Activated naive CD8-positive, alpha-beta T cell treated with anti-CD3 and anti-CD28 coated beads for 36 hours (primary cell): ENCODE measurements at places on chromosomes 13 and 19. TPM values are rescaled to one million over a fixed set of nuclear protein-coding genes. Genes with fewer than 3 reads are reported as not detected.
A peak's percentile ranks its signal among the peaks of the same experiment; 100 is the strongest.

DNA sequence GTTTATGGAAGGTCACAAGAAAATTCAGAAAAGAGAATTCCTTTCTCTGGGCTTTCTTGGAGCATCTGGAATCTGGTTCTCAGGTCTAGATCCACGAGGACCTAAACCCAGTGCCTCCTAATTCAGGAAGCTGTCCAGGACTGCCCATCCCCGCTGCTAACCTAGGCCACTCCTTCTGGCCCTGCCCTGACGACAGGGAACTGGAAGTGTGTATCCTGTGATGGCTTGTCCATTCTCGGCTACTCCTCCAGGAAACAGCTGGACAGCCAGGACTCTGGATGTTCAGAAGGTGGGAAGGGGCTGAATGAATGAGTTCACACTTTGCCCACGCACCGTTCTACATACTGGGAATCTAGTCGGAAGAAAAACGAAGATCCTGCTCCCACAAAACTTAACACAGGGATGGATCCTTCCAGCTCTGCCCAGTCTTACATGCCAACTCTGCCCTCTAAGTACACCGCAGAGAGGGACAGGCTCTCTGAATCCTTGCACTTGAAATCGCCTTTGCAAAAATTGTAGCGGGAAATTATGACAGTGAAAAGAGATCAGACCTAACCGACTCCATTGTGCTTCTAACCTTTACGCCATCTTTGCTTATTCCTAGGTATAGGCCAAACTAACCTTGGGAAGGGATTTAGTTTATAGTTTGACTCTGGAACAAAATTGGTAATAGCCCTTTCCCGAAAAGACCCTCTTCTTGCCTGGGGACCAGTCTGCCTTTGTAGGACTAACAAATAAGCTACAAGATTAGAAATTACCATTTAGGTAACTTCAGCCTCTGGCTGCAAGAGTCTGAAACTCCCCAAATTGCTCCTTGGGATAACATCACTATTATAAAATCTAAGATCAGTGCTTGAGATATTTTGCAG is 1.8 kb downstream of the LSM4 start:
- peak overlapping the region; percentile 95 for H3K4me3 ChIP-seq
- H3K27me3 ChIP-seq: no peaks in the 10 kb centered on the region
- peak overlapping the region; percentile 96 for H3K27ac ChIP-seq
- peaks cover 44% of the 10 kb centered on the region for H3K36me3 ChIP-seq
- no peak for DNase-seq

GRCh38 chr19:15374105-15374651 is 5.4 kb downstream of the AKAP8 start:
- DNase-seq: no peak
- H3K36me3 ChIP-seq: peaks cover 29% of the 10 kb centered on the region
- peaks cover 17% of the 10 kb centered on the region for H3K4me1 ChIP-seq
- H3K27me3 ChIP-seq: no peaks in the 10 kb centered on the region
- H3K27ac ChIP-seq: no peak overlapping the region
- H3K4me3 ChIP-seq: no peak overlapping the region

GRCh38 chr19:48607359-48607755 is 815 bp downstream of the SPACA4 start:
- H3K4me1 ChIP-seq: no peaks in the 10 kb centered on the region
- no peak for DNase-seq
- no peak overlapping the region for H3K27ac ChIP-seq
- H3K4me3 ChIP-seq: no peak overlapping the region
- H3K27me3 ChIP-seq: no peaks in the 10 kb centered on the region

ZNF266 gene
- 31.3 TPM for total RNA-seq

PSG6 gene
- not detected for total RNA-seq

LYL1 gene
- 2.9 TPM for total RNA-seq

DNA sequence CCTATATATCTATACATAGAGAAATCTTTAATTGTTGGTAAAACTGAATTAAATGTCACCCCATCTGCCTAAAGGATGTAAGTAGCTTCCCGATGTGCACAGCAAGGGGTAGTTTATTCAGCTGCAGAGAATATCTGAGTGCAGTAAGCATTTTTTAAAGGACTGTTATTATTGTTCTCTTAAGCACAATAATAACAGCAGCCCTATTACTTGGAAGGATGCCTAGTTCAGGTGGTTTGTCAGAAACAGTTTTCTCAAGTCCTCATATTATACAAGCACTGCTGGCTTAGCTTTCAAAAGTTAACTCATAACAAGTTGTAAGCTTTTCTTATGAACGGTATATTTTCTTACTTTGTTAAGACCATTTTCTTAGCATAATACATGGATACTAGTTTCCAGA is 142.6 kb downstream of the CRYL1 start:
- H3K4me3 ChIP-seq: no peak overlapping the region
- H3K36me3 ChIP-seq: no peaks in the 10 kb centered on the region
- DNase-seq: no peak
- no peak overlapping the region for H3K27ac ChIP-seq

DNA sequence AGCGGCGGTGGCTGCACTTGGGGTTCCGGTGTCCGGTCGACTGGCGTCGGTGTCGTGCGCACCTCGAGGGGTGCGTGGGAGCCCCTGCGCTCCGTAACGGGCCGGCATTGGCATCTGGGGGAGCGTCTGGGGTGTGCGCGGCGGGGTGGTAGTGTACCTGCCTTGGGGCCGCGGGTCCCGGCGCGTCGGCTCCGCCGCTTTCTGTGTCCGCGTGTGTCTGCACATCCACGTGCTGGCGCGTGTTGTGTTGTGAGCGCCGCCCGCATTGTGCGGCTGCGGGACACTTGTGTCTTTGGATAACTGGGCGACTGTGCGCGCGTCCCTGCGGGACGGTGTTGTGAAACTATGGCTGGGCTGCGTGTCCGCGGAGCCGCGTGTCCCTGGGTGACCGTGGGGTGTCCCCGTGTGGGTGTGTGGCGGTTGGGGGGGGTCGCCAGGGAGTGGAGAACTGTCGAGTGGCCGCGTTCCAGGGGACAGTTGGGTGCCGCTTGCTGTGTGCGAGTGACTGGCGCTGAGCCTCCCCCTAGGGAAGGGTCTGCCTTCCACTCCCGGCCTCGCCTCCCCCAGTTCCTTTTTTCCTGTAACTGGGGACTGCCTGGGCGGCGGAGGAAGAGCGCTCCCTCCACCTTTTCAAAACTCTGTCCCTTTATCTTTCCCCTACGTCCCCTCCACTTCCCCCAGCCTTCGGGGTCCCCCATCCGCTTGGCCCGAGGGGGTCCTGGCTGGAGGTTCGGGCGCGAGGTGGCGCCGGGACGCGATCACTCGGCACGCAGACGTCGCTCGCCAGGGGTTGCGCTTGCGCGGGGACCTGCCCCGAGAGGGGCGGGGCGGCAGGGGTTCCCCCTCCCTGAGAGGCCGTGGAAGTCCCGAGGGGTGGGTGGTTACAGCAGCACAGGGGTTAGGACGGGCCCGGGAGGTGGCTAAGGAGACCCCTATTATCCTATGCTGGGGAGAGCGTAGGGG is 5.7 kb upstream of the NFIC start:
- peaks cover 35% of the 10 kb centered on the region for H3K4me1 ChIP-seq
- H3K4me3 ChIP-seq: peak overlapping the region; percentile 87
- peak overlapping the region; percentile 93 for H3K27ac ChIP-seq
- DNase-seq: peak; percentile 81
- no peaks in the 10 kb centered on the region for H3K36me3 ChIP-seq

GRCh38 chr13:100235311-100235901 is 146.5 kb downstream of the PCCA start:
- no peak overlapping the region for H3K4me3 ChIP-seq
- H3K27ac ChIP-seq: no peak overlapping the region
- H3K4me1 ChIP-seq: peaks cover 4% of the 10 kb centered on the region
- no peaks in the 10 kb centered on the region for H3K27me3 ChIP-seq

DNA sequence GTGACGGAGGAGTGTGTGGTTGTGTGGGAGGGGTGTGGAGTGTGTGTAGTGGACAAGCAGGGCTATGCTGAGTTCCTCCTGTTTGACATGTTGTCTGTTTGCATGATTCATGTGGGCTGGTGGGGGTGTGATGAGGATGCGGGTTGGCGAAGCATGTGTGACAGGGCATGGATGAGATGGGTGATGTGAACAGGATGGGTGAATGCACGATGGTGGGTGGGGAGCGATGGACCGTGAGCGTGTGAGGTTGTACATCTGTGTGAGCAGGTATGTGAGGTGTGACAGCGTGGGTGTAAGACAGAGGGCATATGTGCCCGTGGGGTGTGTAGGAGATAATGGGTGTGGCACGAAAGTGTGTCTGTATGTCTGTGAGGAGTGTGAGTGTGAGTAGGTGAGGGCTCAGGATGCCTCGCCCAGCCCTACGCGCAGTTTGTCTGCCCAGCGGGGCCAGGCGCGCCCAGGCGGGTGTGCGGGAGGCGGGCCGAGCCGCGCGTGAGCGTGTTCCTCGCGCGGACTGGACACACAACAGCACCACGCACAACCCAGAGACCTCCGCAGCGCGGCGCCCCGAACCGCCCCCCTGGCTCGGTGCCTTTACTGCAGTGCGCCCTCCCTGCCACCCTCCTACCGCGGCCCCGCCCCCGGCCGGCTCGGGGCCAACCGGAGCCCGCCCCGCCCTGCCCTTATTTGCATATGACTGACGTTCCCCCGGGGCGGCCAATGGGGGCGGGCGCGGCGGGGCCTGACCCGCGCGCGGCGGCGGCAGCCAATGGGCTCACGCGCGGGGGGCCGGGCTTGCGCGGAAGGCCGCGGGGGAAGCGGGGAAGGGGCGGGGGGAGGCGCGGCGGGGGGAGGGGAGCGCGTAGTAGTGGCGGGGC is 14.4 kb downstream of the CIC start:
- peak; percentile 96 for DNase-seq
- H3K4me1 ChIP-seq: peaks cover 40% of the 10 kb centered on the region
- H3K27ac ChIP-seq: no peak overlapping the region
- H3K4me3 ChIP-seq: no peak overlapping the region
- no peaks in the 10 kb centered on the region for H3K27me3 ChIP-seq

DNA sequence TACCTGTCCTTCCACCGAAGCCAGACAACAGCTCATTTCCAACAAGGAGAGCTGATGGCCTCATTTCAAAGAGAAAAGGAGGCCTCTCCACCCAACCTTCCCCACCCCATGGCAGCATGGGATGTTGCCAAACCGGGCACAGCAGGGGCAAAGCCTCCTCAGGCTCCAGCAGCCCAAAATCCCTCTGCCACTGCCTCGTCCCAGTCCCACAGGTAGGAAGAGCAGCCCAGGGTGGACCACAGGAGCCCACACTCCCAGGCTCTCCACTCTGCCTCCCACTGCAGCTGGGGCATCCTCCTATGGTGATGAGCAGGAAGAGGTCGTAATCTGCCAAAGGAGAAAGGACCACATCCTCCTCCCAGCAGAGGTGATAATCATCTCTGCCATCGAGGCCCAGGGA is 50.9 kb downstream of the PEPD start:
- no peaks in the 10 kb centered on the region for H3K27me3 ChIP-seq
- no peak for DNase-seq
- H3K36me3 ChIP-seq: no peaks in the 10 kb centered on the region
- no peaks in the 10 kb centered on the region for H3K4me1 ChIP-seq

DNA sequence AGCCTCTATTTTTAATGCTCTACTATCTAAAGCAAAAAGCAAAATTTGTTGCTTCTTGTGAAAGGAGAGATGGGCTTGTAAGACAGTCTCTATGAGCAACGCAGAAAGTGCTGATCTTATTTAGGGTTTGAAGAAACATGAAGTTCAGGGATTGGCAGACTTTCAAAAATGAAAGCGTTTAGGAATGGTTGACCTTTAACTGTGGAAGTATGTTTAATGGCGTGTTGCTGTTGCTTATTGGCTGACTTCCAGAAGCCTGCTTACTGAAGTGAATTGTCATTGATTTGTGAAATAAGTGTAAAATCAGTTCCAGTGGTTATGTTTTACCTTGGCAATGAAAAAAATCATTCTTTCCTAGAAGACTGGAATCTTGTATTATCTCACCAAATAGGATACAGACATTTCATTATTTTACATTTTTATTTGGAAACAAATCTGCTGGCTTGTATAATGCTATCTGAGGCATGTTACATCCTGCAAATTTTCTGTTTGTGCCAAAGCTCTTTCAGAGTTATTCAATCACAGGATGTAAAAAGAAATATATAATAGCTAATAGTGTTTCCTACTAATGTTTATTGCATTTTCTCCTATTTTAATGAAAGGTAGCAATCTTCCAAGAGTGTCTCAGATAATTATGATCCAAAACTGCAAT is 221.3 kb upstream of the SLITRK6 start:
- DNase-seq: no peak
- no peaks in the 10 kb centered on the region for H3K4me1 ChIP-seq
- no peaks in the 10 kb centered on the region for H3K36me3 ChIP-seq
- no peak overlapping the region for H3K27ac ChIP-seq
- H3K4me3 ChIP-seq: no peak overlapping the region

DNA sequence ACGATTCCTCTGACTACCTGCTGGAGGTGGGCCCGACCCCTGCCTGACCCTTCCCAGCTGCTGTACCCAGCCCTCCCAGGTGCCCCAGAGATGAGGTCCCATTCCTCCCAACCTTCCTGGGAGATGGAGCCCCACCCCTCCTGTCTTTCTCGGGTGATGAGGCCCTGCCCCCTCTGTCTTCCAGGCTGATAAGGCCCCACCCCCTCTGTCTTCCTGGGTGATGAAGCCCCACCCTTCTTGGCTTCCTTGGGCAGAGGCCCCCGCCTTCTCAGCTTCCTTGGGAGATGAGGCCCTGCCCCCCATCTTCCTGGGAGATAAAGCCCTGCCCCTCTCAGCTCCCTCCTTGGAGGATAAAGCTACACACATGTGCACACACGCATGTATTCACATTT is 47.9 kb downstream of the CERS4 start:
- no peak for DNase-seq
- H3K4me1 ChIP-seq: peaks cover 4% of the 10 kb centered on the region

GRCh38 chr13:68644611-68645010 is 1414.5 kb upstream of the PCDH9 start:
- H3K36me3 ChIP-seq: no peaks in the 10 kb centered on the region
- no peaks in the 10 kb centered on the region for H3K4me1 ChIP-seq
- no peaks in the 10 kb centered on the region for H3K27me3 ChIP-seq
- no peak overlapping the region for H3K4me3 ChIP-seq
- no peak for DNase-seq
- no peak overlapping the region for H3K27ac ChIP-seq

SPINT2 gene
- 28.2 TPM for total RNA-seq

DNA sequence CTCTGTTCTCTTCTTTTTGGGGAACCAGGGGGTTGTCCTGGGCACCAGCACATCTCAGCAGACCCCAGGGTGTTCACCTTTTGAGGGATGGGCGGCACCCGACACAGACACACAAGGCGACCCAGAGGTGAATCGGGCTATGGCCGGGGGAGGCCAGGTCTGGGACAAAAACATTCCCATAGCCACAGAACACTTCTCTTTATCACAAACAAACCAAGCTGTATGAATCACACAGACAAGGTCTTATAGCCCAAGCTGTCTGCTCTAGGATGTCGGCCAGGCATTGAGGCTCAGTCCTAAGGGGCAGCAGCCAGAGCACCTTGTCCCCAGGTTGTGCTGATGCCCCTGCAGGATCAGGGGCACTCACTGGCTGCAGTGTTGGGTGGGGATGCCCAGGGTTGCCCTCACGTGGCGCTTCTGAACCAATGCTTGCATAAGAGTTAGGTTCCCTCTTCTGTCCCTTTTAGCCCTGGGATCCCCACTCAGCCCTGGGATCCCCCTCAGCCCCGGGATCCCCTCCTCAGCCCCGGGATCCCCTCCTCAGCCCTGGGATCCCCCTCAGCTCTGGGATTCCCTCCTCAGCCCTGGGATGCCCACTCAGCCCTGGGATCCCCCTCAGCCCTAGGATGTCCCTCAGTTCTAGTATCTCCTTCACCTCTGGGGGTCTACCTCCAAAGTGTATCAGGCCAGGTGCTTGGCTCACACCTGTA is 26.9 kb downstream of the MAU2 start:
- DNase-seq: no peak
- no peaks in the 10 kb centered on the region for H3K27me3 ChIP-seq
- no peaks in the 10 kb centered on the region for H3K4me1 ChIP-seq
- no peak overlapping the region for H3K27ac ChIP-seq
